Gastroesophageal sphincter (tissue), 4 donors: ENCODE measurements at places on chromosomes 3 and 15.
A peak's percentile ranks its signal among the peaks of the same experiment; 100 is the strongest.

DNA sequence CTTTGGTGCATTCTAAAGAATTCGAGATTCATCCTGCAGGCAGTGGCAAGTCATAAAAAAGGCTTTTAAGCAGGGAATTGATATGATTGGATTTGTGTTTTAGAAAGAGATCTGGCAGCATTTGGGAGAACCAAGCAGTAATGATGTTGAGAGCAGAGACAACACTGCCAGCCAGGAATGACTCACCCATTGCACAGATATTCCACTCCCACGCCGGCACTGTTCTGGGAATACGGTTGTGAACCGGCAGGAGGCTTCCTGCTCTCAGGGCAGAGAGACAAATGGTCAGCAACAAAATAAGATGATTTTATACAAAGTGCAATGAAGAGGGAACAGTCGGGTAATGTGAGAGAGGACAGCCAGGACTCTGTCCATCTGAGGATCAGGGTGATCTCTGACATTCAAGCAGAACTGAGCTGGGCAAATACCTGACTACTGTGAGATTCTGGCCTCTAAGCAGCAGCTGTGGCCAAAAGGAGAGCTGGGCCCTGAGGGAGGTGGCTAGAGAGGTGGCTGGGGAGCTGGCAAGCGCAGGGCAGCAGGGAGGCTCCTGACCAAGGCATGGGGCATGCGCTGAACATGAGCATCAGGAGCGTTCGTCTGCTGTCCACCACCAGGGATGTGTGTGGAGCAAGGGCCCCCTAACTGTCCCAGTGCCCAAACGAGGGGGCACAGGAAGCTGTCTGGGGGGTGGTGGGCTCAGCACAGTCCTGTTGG, 56.1 kb upstream of the PLXNA1 start:
- peak overlapping the region; percentile 28 for H3K27ac ChIP-seq
- peaks cover 31% of the 10 kb centered on the region for H3K4me1 ChIP-seq
- H3K4me3 ChIP-seq, result no peak overlapping the region
- no peaks in the 10 kb centered on the region for H3K36me3 ChIP-seq
- no peaks in the 10 kb centered on the region for H3K27me3 ChIP-seq

DNA sequence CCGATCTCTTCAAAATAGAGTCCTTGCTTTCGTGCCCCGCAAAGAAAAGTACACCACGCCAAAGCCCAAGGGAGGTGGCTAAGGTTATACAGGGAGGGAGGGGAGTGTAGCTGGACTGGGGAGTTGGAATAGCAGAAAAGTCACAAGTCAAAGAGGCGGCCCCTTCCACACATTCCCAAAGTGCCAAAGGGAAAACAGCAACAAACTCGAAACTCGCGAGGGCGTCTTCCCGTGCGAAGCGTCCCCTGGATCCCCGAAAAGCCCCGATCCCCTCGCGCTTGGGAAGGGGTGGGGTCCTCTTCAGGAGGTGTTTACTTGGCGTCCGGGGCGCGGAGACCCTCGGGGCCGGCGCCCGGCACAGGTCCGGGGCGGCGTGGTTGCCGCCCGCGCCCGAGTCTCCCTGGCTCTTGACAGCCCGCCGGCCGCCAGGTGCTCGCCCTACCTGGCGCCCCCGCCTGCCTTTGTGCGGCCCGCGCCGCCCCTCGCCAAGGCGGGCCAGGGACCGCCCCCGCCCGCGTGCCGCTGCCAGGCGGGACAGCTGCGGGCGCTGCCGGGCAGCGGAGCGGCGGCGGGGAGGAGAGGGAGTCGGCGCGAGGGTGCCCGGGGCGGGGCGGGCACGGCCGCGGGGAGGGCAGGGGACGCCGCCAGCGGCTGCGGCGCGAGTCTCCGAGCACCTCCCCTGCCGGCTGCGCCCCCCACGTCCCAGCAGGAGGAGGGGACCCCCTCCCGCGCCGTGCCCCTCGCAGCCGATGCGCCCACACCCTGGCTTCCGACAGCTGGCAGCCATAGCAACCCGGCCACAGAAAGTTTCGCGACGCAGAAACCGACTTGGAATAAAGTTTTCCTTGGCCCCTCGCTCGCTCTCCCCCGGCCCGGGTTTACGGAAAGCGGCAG, 966 bp downstream of the MYO1E start:
- no peaks in the 10 kb centered on the region for H3K36me3 ChIP-seq
- no peaks in the 10 kb centered on the region for H3K27me3 ChIP-seq
- H3K4me1 ChIP-seq, result peaks cover 5% of the 10 kb centered on the region
- peak overlapping the region; percentile 88 for H3K4me3 ChIP-seq

DNA sequence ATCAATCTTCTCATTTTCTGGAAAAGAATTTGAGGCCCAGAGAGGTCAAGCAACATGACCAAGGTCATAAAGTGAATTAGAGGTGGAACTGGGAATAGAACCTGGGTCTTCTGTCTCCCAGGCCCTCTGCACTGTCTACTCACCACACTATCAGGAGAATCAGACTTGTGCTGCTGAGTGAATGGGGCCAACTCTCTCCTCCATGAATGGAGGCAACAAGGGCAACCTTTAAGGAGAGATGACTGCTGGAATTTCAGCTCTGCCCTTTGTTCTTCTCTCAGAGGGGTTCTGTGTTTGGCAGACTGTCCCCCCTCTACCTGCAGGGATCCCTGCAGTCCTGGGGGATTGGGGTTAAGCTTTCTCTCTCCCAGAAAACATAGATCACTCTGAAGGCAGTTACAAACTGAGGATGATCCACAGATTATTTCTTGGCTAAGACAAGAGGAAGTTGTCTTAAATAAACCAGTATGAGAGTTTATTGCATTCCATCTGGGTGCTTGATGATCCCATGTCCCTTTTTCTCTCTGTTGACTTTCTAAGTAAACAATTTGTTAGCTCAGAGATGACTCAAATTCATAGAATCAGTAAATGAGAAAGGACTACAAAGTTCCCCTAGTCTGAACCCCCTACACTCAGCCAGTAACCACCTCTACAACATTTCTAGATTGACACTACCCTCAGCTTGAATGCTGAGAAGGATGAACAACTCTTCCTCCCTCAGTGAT, 99.0 kb upstream of the LIPC start:
- H3K36me3 ChIP-seq, result no peaks in the 10 kb centered on the region
- no peak for ATAC-seq
- no peaks in the 10 kb centered on the region for H3K27me3 ChIP-seq
- H3K27ac ChIP-seq, result peak overlapping the region; percentile 85
- peaks cover 40% of the 10 kb centered on the region for H3K4me1 ChIP-seq

GRCh38 chr3:129953621-129954020, 20.9 kb upstream of the TRH start:
- peaks cover 22% of the 10 kb centered on the region for H3K27me3 ChIP-seq
- H3K36me3 ChIP-seq, result no peaks in the 10 kb centered on the region
- no peak overlapping the region for H3K27ac ChIP-seq
- no peak for ATAC-seq

GRCh38 chr3:30440880-30441279, 165.5 kb upstream of the TGFBR2 start:
- H3K27ac ChIP-seq, result peak overlapping the region; percentile 85
- peaks cover 8% of the 10 kb centered on the region for H3K4me1 ChIP-seq
- H3K27me3 ChIP-seq, result no peaks in the 10 kb centered on the region
- ATAC-seq, result peak; percentile 88
- H3K36me3 ChIP-seq, result no peaks in the 10 kb centered on the region

DNA sequence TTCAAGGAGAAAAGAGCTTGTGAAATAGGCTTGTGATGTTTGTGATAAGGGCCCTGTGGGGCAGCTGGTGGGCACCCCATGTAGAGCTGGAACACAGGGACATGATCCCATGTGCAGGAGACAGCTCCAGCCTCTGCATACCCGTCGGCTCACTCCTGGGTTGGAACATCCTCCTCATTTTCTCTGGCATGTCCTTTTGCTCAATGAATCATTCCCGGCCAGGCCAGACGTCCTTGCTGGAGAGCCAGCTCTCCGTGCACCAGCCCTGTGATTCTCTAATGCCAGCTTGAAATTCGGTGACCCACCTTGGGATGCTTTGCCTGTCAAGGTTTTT, 77.3 kb downstream of the SMAD3 start:
- ATAC-seq, result no peak
- no peaks in the 10 kb centered on the region for H3K36me3 ChIP-seq
- H3K27me3 ChIP-seq, result no peaks in the 10 kb centered on the region
- peak overlapping the region; percentile 58 for H3K27ac ChIP-seq
- H3K4me1 ChIP-seq, result peaks cover 78% of the 10 kb centered on the region

DNA sequence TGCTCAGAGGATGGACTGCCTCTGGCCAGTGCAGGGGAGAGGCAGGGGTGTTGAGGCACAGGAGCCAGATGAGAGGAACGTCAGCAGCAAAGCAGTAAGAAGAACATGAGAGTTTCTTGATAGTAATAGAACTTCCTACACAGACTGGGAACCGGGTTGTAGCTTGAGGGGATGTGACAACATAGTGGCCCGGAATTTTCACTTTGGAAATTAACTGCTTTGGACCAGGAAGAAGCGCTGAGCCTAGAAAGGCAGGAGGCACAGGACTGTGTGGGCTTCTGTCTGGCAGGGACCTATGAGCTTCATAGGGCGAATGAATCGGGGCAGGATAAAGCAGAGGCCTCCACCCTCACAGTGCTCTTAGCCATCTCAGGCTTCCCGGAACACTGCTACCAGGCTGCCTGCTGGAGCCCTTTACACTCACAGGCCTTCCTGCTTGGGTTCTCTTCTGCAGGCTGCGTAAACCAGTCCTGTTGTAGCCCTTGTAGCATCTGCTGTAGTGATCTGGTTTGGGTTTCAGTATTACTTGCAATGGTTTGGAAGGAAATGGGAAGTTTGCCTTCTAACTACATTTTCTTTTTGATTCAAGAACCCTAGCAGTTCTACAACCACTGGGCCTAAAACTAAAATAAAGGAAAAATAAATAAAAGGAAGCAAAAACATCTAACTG, 3.3 kb upstream of the ADPGK start:
- H3K36me3 ChIP-seq, result no peaks in the 10 kb centered on the region
- no peak overlapping the region for H3K27ac ChIP-seq
- peaks cover 23% of the 10 kb centered on the region for H3K4me1 ChIP-seq

DNA sequence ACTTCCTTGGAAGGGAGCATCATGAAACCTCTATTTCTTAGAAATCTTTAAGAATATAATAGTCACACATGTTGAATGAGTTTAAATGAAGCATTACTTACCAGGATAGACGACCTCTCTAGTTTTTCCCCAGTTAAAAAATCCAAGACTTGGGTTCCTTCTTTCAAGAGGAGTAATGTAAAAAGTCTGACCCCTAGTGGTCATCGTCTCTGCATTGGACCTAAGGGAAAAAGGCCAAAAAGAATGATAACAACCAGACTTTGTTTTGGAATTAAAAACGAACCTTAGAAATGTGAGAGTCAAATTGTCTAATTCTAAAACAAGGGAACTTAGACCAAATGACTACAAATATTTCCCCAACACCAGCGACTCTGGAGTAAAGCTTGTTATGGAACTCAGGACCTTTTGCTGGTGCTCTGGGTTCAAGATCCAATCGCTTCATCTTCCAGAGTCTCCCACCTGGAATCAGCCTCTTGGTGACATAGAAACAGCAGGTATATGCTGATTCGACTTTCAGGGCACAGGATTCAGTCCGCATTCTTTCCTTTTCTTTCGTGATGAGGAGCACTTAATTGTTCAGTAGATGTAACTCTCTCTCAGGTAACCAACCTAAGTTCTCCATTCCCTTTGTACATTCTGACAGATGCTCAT, 214.8 kb upstream of the TPRG1 start:
- no peaks in the 10 kb centered on the region for H3K27me3 ChIP-seq
- peak; percentile 47 for ATAC-seq
- no peaks in the 10 kb centered on the region for H3K4me1 ChIP-seq

- no peak for ATAC-seq
- no peaks in the 10 kb centered on the region for H3K4me1 ChIP-seq
- H3K4me3 ChIP-seq, result no peak overlapping the region
- no peak overlapping the region for H3K27ac ChIP-seq
- H3K36me3 ChIP-seq, result no peaks in the 10 kb centered on the region
- H3K27me3 ChIP-seq, result no peaks in the 10 kb centered on the region
Observed at GRCh38 chr3:110789315-110789714, 282.3 kb upstream of the NECTIN3 start.

GRCh38 chr15:101641129-101641764, 10.9 kb downstream of the TM2D3 start:
- H3K36me3 ChIP-seq, result peaks cover 2% of the 10 kb centered on the region
- H3K4me3 ChIP-seq, result peak overlapping the region; percentile 6
- peak overlapping the region; percentile 64 for H3K27ac ChIP-seq
- no peaks in the 10 kb centered on the region for H3K4me1 ChIP-seq
- peak; percentile 42 for ATAC-seq

DNA sequence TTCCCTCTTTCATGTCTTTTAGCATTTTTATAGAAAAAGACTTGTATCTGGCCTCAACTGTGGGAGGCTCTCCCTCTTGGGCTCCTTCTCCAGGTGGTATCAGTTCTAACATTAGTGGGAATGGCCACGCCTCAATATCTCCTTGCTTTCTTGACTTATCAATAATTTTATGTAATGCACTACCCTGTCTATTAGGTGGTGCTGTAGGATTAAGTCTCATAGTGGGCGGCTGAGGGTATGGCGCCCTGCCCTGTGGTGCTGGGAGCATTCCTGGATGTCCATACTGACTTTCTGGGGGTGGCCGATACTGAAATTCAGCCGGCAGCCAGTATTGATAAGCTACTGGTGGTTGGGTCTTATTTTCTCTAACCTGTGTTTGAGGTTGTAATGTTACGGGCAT, 8.7 kb upstream of the RPUSD3 start:
- no peak for ATAC-seq
- H3K36me3 ChIP-seq, result no peaks in the 10 kb centered on the region
- no peak overlapping the region for H3K4me3 ChIP-seq

- no peaks in the 10 kb centered on the region for H3K4me1 ChIP-seq
- H3K27ac ChIP-seq, result no peak overlapping the region
- no peaks in the 10 kb centered on the region for H3K36me3 ChIP-seq
- no peak for ATAC-seq
- no peaks in the 10 kb centered on the region for H3K27me3 ChIP-seq
Observed at GRCh38 chr15:60901647-60902046, 327.5 kb downstream of the RORA start.

GRCh38 chr3:153032891-153033290, 129.1 kb upstream of the RAP2B start:
- no peak overlapping the region for H3K27ac ChIP-seq
- no peak overlapping the region for H3K4me3 ChIP-seq
- no peaks in the 10 kb centered on the region for H3K27me3 ChIP-seq
- H3K4me1 ChIP-seq, result peaks cover 17% of the 10 kb centered on the region
- no peak for ATAC-seq

GRCh38 chr15:99361545-99362185, 110.4 kb downstream of the LRRC28 start:
- no peak overlapping the region for H3K27ac ChIP-seq
- H3K27me3 ChIP-seq, result no peaks in the 10 kb centered on the region
- ATAC-seq, result no peak
- H3K4me3 ChIP-seq, result no peak overlapping the region

- H3K4me1 ChIP-seq, result no peaks in the 10 kb centered on the region
- H3K27me3 ChIP-seq, result no peaks in the 10 kb centered on the region
- H3K36me3 ChIP-seq, result no peaks in the 10 kb centered on the region
- no peak overlapping the region for H3K4me3 ChIP-seq
- ATAC-seq, result no peak
Observed at GRCh38 chr15:100592898-100593297, 9.1 kb downstream of the LINS1 start.
